ENCODE measurements at places on chromosomes 5 and 9. TPM values are rescaled to one million over a fixed set of nuclear protein-coding genes. Genes with fewer than 3 reads are reported as not detected.

- no peak for DNase-seq
These were observed 593.3 kb upstream of the DMAC1 start for GRCh38 chr9:8392866-8393265.

- no peak for DNase-seq
These were observed 30.0 kb downstream of the RBM27 start for GRCh38 chr5:146233441-146233840.

GRCh38 chr5:133957591-133957990 is 10.8 kb downstream of the C5orf15 start:
- no peak for DNase-seq

The SLC36A2 gene
- not detected for total RNA-seq

DNA sequence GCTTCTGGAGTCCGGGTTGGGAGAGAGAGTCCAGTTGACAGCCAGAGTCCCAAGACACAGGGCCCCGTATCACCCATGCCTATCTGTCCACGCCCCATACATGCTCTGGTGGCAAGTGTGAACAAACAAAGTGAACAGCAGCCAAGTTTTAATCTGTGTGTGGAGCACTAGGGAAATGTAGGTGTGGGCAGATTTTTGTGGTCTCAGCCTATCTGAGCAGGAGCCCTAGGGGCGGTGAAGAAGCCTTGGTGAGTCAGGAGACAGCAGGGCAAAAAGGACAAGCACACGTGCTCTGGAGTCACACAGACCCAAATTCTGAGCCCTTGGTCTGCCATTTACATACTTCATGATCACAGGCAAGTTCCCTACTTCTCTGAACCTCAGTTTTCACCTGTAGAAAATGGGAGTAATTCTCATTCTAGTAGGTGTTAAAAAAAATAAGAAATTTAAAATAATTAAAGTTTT is 23.2 kb downstream of the EGR1 start:
- DNase-seq = no peak

- no peak for DNase-seq
These were observed 205.3 kb downstream of the RFK start for GRCh38 chr9:76188905-76189304.

The RGMB gene
- total RNA-seq = 56.5 TPM

The DDX4 gene
- total RNA-seq = 34.9 TPM

The CYLC2 gene
- not detected for total RNA-seq

- peak; percentile 27 for DNase-seq
These were observed 73.8 kb upstream of the RAI14 start for GRCh38 chr5:34582371-34582770.

GRCh38 chr9:84228130-84228720 is 112.3 kb downstream of the SLC28A3 start:
- DNase-seq = no peak

DNA sequence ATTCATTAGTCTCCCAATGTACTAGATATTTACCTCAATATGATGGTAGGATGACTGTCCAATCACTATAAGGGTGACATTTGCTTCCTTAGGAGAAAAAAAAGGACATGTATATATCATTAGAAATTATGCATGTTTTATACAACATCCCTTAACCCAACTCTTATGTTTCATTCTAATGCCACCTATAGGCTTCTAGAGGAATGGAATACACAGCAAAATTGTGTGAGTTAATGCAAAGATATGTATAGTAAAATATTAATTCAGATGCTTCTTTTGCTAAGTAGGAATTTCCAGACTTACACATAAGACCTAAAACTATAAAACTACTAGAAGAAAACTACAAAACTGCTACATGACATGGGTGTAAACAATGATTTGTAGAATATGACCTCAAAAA is 3.5 kb downstream of the PRXL2C start:
- no peak for DNase-seq

The CKMT2 gene
- total RNA-seq = 9.8 TPM

The MEIKIN gene
- total RNA-seq = not detected

DNA sequence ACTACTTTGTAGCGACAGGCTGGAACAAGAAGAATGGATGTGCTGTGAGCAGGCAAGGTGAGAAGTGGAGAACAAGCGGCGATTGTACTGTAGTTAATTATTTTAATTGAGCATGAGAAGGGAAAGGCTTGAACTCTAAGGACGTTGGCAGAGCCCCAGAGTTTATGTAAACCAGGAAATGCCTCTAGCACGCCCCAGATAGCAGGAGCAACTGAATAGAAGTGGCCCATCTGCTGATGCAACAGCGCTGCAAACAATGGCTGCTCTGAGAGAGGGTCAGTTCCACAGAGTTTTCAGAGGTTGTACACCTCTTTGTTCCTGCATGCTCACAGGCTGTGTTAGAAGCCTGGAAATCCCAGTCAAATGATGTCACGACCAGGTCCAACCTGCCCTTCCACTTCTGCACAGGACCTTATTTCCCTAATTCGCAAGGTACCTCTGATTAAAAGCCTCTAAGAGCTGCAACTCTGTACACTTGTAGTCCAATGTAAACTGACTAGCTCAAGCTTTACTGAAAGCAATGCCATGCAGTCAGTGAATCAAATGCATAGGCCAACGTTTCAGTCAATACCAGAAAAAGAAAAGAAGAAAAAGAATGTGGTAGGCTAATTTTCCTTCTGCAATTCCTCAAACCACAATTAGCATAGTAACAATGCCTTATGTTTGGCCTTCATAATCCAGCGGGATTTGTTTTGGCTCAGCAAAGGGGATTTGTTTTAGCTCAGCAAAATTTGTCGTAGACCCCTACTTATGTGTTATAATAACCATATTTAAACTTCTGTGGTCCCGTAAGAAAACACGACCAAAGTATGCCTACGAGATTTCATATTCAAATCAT is 119.6 kb upstream of the RETREG1 start:
- peak; percentile 82 for DNase-seq

The SLC6A7 gene
- not detected for total RNA-seq

DNA sequence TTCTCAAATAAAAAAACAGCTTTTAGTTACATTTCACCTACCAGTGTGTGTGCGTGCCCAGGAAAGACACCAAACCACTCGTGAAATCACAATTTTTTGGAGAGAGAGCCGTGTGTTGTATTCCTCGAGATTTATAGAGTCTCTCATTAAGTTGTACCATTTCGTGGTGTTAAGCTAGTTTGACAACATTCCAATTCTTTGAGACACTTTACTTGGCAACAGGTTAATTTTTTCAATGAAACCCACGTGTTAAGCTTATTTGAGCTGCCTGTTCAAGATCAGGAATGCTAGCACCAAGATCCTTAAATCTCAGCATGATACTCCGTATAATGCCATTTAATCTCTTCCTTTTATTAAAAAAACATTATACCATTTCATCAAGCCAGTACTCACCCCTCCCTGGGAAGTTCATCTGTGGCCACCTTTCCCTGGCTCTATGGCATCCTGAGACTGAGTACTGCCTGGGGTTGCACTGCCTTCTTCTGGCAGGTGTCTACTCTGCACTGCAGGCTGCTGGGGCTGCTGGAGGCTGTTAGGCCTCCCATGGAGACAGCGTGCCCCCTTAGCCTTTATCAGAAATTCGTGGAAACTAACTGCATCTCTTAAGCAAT is 143.7 kb downstream of the ARHGAP26 start:
- no peak for DNase-seq

DNA sequence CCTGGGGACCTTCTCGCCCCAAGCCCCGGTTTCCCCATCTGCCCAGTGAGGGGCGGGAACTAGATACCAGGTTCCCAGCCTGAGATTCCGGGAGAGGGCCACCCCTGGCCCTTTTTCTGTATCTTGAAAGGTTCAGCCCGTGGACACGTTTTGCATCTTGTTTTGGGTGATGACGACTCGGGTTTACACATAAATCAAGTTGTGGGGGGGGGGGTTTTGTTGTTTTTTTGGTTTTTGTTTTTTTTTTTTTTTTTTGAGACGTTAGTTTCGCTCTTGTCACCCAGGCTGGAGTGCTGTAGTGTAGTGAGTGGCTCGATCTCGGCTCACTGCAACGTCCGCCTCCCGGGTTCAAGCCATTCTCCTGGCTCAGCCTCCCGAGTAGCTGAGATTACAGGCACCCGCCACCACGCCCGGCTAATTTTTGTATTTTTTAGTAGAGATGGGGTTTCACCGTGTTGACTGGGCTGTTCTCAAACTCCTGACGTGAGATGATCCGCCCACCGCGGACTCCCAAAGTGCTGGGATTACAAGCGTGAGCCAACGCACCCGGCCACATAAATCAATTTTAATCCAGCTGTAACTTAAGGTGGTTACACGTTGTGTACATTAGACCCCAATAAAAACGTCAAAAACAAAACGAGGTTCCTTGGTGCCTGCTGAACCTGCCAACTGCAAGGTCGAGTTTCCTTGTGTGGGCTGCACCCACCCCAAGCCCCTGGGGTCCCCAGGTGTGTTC is 1.1 kb upstream of the BRD3 start:
- no peak for DNase-seq

- DNase-seq = no peak
These were observed 20.2 kb downstream of the CDH6 start for GRCh38 chr5:31213705-31214121.

DNA sequence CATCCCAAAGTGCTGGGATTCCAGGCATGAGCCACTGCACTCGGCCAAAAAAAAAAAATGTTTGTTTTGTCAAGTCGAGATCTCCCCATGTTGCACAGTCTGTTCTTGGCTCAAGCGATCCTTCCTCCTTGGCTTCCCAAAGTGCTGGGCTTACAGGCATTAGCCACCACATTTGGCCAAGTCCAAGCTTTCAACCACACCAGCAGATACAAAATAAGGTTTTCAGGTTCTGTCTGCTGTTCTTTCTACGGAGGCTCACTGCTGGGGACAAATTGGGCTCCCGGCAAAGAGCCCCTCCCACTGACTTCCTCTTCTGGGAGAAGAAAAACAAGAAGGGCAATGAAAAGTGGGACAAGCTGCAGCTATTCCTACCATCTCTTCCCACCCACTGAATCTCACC is 37.6 kb upstream of the GGTA1 start:
- DNase-seq = peak; percentile 40

- DNase-seq = no peak
These were observed 17.4 kb upstream of the ENTREP1 start for GRCh38 chr9:69307446-69308205.

DNA sequence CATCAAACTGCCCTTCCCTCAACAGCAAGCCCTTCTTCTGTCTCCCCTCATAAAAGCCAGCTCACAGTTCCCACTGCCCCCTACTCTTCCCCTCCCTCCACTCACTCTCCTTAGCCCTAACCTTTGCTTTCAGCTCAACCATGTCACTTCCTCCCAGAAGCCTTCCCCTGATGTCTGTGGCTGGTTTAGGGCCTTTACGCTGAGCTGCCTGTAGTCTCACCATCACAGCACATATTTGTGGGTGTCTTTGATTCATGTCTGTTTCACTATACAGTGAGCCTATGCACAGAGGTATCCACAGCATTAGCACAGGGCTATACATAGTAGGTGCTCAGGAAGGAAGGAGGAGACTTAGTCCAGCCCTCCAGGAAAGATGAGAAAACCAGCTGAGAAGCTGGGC is 34.7 kb downstream of the C9orf50 start:
- no peak for DNase-seq

The CDX1 gene
- 3.2 TPM for total RNA-seq

The SCAI gene
- 3.4 TPM for total RNA-seq

- DNase-seq = no peak
These were observed 41.6 kb downstream of the CDK5RAP2 start for GRCh38 chr9:120538339-120538738.

DNA sequence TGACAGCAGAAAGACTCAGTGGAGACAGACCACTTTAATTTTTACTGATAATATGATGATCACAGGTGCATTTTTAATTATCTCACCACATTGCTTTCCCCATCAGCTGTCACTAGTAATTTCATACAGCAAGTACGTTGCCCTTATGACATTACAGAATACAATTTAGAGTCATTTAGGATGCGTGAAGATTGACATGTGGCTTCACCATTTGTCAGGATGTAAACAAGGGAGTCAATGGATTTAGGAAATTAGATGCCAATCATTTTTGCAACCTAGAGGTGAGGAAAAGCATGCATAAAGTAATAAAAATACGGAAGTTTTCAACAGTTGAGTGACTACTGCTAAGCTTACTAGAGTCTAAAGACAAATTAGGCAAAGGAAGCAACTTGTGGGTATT is 1129.6 kb downstream of the PTPRD start:
- DNase-seq = no peak

The JAKMIP2 gene
- 0.85 TPM for total RNA-seq

- no peak for DNase-seq
These were observed 439.0 kb upstream of the MPDZ start for GRCh38 chr9:13718539-13718938.

- peak; percentile 51 for DNase-seq
These were observed 13.9 kb downstream of the REXO4 start for GRCh38 chr9:133403766-133404453.

The PFN3 gene
- not detected for total RNA-seq

DNA sequence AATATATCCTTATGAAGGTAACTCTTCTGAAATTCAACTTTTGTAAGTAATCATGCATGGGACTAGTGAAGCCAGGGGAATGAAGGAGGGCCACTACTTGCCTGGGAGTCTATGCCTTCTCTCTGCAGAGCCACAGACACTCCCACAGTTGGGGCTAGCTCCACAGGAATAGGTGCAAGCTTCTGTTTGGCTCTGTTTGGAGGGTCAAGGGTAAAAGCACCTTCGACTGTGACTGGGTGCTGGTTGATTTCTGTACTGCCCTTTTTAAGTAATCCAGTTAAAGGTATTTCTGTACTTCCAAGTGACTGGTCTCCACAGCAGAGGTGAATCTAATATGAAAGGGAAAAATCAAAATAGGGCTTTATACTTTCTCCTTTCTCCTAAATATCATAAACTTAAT is 32.2 kb downstream of the CEP120 start:
- no peak for DNase-seq

DNA sequence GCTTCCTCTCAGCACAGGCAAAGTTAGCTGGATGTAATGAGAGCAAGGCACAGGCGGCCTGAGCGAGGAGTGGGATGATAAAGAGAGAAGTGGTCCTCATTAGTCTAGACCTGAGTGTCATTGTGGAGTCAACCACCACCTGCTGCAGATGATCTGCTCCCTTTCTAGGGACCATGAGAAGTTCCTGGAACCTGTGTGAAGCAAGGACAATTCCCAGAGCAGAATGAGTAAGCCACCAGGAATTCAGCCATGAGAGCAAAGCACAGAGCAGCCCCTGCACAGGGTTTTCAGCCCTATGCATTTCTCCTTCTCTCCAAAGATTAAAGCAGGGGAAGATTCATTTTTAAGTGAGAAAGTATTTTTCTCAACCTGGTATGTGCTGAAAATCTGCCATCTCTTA is 146.8 kb upstream of the SPEF2 start:
- no peak for DNase-seq
